Stimulated activated CD8-positive, alpha-beta memory T cell treated with anti-CD3 and anti-CD28 coated beads, Interleukin-15, amount 100 ng/mL, for 24 hours (primary cell): ENCODE measurements at places on chromosomes 2 and 18.

GRCh38 chr2:207227062-207227748 is 61.5 kb upstream of the KLF7 start:
- no peak for DNase-seq

GRCh38 chr2:46273225-46273863 is 23.9 kb upstream of the EPAS1 start:
- no peak for DNase-seq

DNA sequence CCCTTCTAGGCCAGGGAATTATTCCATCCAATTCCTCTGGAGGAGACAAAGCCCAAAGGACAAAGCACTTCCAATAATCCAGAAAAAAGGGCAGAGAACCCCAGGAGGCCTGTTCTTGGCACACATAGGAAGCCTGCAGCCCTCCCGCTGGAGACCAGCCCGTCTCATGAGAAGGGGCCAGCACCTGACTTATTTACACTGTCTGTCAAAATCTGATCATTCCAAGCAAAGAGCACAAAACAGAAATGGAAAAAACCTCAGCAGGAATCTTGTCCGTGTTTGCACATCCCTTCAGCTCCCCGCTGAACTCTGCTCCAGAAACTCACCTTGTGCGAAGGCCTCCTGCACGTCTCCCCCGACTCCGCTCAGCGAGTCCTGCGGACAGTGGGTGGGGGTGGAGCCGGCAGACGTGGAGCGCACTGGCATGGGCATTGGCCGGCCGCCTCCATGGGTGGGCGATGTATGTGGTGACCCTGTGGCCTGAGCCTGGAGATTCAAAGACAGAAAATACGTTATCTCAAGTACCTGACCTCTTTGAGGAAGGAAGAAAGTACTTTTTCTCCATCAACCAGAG is 46.2 kb upstream of the DNMT3A start:
- no peak for DNase-seq

DNA sequence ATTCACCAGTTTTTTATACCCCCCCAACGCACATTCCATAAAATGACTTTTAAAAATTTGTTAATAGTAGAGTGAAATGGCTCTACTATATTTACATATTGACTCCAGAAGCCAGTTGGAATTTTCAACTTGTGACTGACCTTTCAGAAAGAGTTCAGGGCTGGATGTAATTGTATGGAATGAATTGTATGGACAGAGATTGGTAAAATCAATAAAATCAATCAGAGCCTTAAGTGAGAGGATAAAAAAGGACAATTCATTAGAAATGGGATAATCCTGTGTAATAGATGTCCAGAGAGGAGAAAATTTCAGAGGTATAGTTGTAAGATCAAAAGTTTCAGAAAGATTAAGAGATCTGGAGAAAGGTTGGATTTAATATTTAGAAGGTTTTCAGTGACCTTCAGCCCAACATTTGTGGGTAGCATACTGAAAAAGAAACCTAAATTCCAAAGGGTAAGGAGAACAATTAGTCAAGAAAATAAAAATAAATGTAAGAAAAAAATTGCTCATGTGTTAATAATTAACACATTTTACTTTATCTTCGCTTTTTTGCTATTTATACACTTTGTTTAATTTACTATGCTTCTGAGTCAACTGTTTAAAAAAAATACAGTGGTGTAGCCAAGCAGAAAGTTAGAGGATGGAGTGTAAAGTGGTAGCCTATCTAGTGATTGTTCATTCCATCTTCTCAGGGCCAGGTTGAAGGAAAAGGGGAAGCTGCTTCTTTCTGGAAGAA is 385.4 kb upstream of the TMEFF2 start:
- DNase-seq, result no peak

- DNase-seq, result no peak
Observed at GRCh38 chr2:207254591-207255464, 89.1 kb upstream of the KLF7 start.

- DNase-seq, result no peak
Observed at GRCh38 chr2:50732796-50733195, 299.1 kb downstream of the NRXN1 start.

GRCh38 chr18:7896805-7897518 is 329.8 kb downstream of the PTPRM start:
- DNase-seq, result no peak

- no peak for DNase-seq
Observed at GRCh38 chr2:60331115-60331809, 222.2 kb downstream of the BCL11A start.
